Heart left ventricle (tissue), 16 donors: ENCODE measurements at places on chromosomes 7 and 10.

DNA sequence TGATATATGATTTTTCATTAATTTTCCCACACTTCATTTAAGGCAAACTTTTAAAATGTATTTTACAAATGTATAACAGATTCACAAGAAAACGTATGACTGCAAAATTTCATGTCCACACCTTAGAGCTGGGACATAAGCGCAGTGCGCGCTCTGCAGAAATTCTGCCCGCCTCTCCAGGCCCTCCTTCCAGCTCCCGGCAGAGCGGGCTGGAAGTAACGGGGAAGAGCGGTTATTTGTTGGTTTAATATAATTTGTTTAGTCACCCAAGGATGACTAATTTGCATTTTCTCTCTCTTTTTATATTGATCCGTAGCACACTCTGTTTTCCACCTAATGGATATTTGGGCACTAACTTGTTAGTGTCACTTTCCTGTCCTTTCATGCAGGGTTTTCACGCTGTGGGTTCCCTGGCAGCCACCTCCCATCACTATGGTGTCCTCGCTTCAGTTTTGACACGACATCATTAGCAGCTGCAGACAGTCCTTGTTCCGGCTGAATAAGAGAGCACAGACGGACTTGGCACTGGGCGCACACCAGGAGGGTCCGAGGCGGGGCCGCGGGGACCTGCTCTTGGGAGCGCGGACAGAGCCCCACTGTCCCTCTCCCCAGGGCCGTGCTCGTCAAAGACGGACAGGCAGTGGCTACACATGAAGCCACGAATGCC, 129.2 kb upstream of the SEC61G start:
- peak; percentile 30 for DNase-seq

DNA sequence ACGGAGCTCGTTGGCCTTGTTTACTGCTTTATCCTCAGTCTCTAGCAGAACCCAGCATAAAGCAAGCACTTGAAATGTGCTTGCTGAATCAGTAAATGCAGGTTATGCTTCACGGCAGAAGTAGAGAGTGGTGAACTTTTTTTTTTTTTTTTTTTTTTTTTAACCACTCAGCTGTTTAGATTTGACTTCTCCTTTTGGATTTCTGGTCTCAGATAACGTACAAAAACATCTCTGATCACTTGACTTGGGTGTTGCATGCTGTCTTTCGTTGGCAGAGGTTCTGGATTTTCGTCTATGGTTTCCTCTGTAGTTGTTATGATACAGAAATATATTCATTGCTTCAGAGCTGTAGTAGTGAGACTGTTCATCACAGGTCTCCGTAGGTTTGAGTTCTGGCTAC, 242.5 kb upstream of the HABP2 start:
- no peak for DNase-seq

DNA sequence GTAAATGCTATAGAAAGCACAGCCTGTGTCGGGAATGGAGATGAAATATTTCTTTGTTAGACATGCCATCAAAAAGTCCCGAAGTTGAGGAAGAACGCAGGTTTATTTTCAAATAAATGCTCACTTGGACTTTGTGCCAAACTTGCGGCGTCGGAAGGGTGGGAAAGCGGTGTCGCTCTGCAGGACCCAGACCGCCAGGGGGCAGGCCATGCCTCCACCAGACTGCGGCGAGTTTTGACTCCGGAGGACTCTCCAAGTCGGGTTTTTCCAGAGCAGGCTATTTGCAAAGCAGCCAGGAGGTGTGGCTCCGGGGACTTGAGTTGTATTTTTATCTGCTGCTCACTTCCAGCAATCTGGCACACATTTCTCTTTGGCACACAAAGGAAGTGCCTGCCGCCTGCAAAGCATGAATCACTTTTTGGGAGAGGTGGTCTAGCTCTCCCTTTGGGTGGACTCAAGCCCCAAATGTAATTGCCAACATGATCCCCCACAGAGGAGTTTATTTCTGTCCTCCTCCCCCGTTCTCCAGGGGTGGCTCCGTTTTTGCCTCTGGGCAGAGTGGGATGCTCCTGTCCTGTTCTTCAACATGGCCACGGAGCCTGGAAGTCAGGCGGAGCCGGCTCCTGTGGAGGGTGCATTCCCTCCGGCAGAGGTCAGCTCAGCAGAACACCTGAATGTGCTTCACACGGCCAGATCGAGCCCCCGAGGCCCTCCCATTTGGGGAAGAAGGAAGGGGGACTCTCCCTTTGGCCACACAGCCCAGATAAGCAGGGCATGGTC, 82.3 kb upstream of the GPR26 start:
- peak; percentile 63 for DNase-seq

GRCh38 chr10:13990946-13991345, 339.8 kb downstream of the FRMD4A start:
- DNase-seq, result no peak

DNA sequence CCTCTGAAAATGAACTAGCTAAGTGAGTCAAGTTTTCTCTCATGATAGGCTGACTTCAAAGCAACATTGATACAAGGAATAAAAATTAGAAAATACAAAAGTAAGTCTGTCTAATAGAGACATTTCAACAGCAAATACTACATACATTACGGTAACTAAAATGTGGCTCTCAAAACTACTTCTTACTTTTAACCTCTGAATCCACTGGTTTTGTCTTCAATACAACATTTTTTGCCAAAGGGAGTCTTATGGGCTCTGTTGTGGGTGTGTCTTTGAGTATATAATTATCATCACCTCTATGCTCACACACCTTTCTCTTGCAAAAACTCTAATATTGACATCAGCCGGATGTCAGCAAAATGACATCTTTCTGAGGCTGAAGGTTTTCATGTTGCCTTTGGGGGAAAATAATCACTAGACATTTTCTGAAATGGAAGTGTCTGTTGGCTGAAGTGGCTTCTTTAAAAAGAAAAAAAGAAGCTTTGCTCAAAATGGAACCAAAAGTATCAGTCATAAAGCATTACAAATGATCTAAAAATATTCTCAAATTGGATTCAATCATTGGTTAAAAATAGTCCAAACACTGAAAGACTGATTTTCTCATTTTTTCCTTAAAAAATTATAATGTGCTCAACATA, 41.8 kb upstream of the FAM133B start:
- no peak for DNase-seq

- no peak for DNase-seq
These were observed 109.7 kb downstream of the VIPR2 start for GRCh38 chr7:159034988-159035387.

- DNase-seq, result peak; percentile 69
These were observed 2.1 kb downstream of the MXI1 start for GRCh38 chr10:110209454-110209925.

- DNase-seq, result no peak
These were observed 116.7 kb upstream of the IMMP2L start for GRCh38 chr7:111678986-111679385.

- DNase-seq, result no peak
These were observed 155.9 kb downstream of the ATE1 start for GRCh38 chr10:121771966-121772365.

DNA sequence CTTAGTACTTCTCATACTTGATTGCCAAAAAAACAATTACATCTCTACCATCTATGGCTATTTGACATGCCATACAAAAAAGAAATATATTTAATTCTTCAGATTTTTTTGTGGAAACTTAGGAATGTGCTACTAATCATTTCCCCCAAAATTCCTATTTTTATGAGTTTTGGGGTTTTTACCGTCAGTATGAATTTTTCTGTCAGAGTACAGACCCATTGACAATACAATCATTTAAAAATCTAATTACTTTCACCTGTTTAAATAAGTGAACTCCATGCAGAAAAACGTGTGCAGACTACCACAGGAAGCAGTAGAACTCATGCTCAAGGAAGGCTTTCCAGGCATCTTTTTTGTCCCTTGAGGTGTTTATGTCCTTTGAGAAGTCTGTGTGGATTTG, 48.8 kb upstream of the FOXP2 start:
- no peak for DNase-seq

- no peak for DNase-seq
These were observed 40.5 kb downstream of the ASB4 start for GRCh38 chr7:95526128-95526738.

DNA sequence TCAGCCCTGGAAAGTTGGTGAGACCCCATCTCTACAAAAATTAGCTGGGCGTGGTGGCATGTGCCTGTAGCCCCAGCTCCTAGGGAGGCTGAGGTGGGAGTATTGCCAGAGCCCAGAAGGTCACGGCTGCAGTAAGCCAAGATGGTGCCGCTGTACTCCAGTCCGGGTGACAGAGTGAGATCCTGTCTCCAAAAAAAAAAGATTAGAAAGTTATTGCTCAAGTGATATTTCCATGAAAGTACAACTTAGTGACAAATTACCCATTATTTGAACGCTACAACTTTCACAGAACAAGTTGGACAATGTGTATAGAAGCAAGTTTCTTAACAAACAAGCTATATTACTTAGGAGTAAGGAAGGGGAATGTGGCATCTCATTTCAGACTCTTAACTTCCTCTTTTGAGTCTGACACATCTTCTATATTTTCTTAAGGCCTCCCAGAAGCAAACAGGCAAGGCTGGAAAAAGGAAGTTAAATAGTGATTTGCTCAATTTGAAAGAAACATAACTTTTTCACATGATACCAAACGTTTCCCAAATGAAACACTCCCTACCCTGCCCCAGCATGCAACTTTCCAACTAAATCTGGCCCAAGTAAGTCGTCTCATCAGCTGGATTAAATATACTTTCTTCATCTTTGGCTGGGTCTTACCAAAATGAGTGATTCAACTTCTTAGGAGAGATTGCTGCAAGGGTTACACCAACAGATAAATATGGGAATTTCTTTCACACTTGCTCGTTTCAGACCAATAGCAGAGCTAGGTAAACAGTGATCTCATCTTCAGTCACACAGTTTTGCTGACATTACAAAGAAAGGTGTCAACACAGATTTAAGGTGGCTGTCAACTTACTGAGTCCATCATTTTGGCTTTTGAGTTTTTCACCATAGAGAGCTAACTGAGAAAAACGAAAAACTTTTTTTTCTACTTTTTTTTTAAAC, 66.3 kb upstream of the KLF6 start:
- DNase-seq, result no peak

DNA sequence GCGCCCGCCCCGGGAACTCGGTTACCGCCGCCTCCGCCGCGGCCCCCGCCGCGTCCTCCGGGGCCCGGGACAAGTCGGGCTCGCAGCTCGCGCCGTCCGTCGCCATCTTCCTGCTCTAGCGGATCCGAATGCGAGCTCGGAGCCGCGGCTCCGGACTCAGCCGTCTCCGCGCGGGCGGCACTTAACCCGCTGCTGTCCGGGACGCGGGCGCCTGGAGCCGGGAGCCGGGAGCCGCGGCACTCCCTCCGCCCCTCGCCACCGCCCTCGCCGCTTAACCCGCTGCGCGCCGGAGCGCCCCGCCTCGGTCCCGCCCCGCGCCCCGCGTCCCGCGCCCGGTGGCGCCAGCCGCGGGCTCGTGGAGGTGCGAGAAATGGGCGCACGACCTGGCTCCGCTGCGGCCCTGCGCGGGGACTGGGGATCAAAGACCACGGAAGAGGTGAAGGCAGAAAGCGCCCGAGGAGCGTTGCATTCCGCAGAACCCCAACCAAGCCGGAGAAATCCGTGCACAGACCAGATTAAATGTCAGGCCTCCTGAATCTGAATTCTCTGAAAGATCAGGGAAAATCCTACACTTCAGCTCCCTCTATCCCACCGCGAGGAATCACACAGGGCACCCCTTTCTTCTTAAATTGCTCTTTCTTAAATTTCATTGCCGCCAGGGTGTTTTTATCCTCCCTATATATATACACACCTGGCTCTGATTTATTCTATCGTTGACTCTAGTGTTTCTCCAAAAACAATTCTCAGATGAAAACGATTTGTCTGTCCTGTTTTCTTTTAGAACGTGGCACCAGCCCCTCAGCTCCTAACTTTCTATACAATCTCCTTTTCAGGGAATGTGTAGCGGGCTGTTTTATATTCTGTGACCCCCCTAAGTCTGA, at the start of gene CTTNBP2:
Gene CTTNBP2 (minus strand): TSS at position 132 of the 881 bp plus-strand sequence. CDS start 26 bp downstream, at position 106.
- peak; percentile 45 for DNase-seq

DNA sequence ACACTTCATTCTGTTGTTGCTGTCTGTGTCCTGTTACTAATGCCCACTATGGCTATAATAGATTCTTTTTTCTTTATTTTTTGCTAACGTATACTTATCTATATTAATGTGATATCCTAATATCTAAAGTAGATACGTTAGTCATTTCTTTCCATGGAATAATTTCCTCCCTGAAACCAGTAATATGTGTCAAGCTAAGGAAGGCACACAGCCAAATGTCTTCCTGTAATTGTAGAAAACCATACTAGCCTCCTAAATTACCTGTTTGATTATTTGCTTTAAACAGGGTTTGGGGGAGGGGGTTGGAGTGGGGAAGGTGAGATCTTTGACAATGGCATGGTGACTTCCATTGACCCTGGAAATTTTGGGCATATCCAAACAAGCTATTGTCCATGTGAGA, 56.4 kb downstream of the THNSL1 start:
- DNase-seq, result no peak

- DNase-seq, result no peak
These were observed 34.1 kb upstream of the NPFFR1 start for GRCh38 chr10:70317943-70318318.

DNA sequence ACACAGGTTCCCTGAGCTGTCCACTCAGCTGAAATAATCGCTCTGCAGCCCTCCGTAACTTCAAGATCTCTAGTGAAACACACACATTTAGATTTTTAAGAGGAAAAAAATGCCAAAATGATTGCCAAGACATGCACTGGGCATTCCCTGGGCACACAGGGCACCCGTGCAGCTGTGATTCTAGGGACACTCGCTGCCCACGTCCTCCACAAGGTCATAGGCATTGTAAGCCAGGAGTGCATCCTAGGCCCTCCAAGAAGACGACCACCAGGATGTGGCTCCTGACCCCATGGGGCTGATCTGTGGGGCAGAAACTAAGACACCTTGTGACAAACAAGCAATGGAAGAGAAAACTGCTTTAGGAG, 563.3 kb downstream of the PTPRN2 start:
- no peak for DNase-seq

- no peak for DNase-seq
These were observed 339.8 kb downstream of the ABCA13 start for GRCh38 chr7:48511080-48511479.

DNA sequence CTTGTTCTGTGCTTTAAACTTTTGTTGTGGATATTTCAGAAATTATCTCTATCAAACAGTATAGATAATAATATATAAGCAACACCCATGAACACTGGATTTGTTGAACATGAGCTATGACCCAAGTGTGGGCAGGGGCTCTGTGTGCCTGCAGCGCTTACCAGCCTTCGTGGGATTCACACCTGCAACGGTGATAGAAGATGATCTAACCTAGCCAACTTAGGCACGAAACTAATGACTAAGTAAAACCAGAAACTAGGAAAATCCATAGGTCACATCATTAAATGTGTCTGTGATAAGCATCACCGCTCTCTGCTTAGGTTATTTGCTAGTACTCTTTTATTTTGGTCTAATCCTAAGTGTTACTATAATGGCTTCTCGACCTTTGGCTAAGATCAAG, 18.0 kb downstream of the SPAG6 start:
- no peak for DNase-seq
